ENCODE measurements at places on chromosomes 2 and 18.
A peak's percentile ranks its signal among the peaks of the same experiment; 100 is the strongest.

DNA sequence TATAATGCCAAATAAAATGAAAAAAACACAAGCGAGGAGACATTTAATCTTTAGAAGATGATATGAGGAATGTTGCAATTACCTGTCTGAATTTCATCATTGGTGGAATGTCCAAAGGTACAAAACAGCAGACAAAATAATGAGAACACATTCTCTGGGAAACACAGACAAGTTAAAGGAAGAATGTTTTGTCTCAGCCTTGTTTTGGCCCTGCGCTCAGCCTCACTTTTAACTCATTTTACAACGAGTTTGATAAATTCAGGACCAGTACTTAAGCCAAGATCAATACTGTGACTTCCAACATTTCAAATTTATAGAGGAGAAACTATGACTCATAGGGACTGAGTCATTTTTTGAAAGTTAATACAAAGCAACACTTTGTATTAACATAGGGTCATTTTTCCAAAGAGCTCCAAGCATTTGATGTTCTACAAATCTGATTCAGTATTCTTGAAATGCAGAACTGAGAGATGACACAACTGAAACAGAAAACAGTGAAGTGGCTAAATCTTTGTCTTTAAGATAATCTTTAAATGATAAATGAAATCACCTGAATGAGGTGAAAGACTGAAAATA lies 833.2 kb upstream of the CHAC2 start:
- no peak for DNase-seq

- no peak for DNase-seq
Measured at GRCh38 chr2:60466161-60466702, 87.2 kb downstream of the BCL11A start.

- no peak for DNase-seq
Measured at GRCh38 chr18:8176554-8176953, 432.7 kb upstream of the RAB12 start.

- DNase-seq = no peak
Measured at GRCh38 chr2:135121016-135121657, 69.0 kb downstream of the RAB3GAP1 start.

DNA sequence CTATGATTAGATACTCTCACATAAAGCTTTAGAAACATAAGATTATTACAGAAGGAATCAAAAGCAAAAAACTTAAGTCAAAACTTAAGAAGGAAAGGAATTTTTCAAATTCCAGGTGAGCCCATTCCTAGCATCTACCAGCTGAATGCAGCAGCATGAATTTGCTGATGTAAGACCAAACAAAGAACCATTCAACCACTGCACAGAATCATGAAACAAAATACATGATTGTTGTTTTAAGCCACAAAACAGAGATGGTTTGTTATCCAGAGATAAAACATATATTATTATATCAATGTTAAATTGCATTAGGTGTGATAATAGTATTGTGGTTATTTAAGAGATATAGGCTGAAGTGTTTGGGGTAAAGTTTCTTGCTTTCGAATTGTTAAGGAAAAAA lies 29.0 kb downstream of the PIGN start:
- DNase-seq = no peak

DNA sequence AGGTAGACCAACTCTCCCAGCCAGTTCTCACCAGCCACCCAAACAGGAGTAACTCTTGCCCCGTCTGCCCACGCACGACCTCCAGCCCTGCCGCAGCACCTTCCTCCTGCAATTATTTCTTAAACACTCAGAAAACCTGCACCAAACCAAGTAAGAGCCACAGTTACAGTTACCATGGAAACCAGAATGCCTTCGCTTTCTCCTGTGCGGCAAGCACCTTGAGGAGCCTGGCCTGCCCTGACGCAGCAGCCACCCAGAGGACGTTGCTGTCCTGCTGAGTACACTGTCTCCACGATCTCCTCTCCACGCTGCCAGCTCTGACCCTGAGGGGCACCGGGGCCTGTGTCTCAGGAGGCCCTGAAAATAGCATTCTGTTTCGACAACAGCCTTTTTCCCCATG lies 94.3 kb upstream of the SMIM21 start:
- DNase-seq = no peak

DNA sequence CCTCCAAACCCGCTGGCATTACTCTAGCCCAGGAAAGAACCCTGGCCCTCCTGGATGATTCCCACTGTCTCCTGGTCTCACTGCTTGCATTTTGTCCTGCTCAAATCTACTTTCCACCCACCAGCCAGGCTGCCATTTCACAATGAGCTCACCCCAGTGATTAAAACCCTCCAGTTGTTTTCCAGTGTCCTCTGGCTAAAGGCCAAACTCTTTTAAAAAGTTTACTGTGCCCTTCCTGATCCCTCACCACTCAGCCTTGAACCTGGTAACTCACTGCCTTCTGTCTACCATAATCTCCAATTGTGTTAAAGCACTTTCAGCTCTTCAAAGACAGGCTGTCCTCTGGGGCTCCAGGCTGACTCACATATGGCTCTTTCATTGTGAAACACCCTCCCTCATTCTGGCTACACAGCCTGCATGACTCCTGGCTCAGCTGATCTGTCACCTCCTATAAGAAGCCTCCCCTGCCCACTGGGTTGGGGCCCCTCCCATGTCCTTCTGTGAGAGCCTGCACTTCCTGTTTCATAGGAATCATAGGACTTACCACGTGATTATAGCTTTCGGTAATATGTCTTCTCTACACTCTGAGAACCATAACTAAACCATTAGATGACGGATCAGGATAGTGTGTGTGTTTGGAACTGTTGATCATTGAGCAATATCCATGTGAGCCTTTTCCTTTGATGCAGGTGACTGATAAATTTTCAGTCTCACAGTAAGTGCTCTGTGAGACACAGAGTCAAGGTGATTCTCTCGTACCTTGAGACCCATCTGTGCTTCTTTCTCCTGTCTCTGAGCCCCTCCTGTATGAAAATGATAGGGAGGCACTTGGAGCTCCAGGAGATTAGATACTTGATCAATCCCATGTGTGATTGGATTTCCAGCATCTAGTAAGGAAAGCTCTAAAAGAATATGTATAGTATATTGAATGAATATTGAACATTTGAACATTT lies 590.8 kb upstream of the ID2 start:
- no peak for DNase-seq

GRCh38 chr2:27903649-27904404 lies 13.3 kb downstream of the BABAM2 start:
- DNase-seq = peak; percentile 33

DNA sequence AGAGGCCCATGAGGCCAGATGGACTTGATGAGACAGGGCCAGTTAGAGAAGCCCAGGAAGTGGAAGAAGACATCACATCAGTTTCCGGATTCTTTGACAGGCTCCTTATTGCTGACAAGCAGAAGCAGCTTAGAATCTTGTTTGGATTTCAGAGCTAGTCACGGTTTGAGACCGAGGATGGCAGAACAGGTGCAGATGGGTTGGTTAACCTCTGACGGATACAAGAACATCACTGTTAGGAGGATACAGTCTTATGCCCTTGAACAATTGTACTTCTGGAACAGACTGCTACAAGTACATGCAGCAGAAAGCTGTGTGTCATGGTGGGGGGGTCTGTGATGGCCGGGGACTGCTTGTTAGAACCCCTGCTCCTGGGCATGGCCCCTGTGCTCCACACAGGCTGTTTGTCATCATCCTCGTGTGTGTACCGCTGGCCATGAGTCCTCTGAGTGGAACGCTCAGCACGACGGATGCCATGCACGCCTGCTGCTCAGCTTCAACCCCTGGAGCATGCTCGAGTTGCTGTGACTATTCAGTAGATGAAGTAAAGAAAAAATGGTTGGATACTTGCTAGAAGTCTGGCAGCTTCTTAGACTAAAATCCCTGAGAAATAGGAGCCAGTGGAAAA lies 217.7 kb downstream of the SH3RF3 start:
- no peak for DNase-seq

GRCh38 chr2:1777156-1777555 lies 32.8 kb upstream of the PXDN start:
- no peak for DNase-seq

GRCh38 chr2:142165790-142166189 lies 35.0 kb upstream of the LRP1B start:
- DNase-seq = no peak

DNA sequence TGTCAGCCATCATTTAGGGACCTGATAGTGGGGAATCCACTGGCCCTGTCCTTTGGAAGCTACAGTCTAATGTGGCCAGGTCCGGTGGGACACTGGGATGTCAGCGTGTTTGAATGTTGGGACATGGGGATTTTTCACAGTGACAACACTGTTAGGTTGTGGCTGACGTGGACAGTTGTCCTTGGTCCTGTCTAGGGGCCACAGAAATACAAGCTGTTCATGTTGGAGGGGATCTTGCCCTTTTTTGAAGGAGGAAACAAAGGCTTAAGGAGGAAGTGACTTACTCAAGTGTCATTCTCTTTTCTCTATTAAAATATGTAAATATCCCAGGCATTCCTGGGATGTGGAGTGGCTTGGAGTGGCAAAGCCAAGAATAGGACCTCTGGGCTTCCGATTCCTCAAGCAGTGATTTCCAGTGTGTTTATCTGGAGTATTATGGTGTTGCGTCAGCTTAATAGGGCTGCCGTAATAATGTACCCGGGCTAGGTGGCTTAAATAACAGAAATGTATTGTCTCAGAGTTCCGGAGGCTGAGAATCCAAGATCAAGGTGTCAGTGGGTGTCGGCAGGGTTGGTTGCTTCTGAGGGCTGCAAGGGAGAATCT lies 8.5 kb downstream of the ACOXL start:
- DNase-seq = no peak

DNA sequence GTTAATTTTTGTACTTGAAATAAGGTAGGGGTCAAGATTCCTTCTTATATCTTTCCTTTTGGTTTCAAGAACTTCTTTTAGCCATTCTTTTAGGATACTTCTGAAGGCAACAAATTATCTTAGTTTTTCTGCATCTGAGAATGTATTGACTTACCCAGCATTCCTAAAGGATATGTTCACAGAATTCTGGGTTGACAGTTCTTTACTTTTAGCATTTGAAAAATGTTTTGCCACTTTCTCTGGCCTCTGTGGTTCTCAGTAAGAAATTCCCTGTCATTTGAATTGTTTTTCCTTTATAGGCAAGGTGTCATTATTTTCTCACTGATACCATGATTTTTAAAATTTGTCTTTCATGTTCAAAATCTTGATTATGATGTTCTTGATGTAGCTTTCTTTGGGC lies 162.4 kb downstream of the GALNT1 start:
- DNase-seq = no peak

All from dorsolateral prefrontal cortex (tissue), 122 donors.